ENCODE measurements at places on chromosomes 13 and 19. TPM values are rescaled to one million over a fixed set of nuclear protein-coding genes. Genes with fewer than 3 reads are reported as not detected.

Gene CYP4F11
- not detected for total RNA-seq

Gene CASP14
- not detected for total RNA-seq

Gene SYCN
- not detected for total RNA-seq

Gene ANKRD10
- total RNA-seq: 68.6 TPM

Gene HMG20B
- 74.5 TPM for total RNA-seq

Gene FGF21
- total RNA-seq: not detected

Gene ADGRL1
- 1.4 TPM for total RNA-seq

Gene KCNC3
- not detected for total RNA-seq

Gene GJB6
- not detected for total RNA-seq

Gene CEACAM4
- total RNA-seq: not detected
